ENCODE measurements at places on chromosomes 6 and 20.

GRCh38 chr20:16229813-16230212, 343.4 kb downstream of the KIF16B start:
- no peak for DNase-seq

DNA sequence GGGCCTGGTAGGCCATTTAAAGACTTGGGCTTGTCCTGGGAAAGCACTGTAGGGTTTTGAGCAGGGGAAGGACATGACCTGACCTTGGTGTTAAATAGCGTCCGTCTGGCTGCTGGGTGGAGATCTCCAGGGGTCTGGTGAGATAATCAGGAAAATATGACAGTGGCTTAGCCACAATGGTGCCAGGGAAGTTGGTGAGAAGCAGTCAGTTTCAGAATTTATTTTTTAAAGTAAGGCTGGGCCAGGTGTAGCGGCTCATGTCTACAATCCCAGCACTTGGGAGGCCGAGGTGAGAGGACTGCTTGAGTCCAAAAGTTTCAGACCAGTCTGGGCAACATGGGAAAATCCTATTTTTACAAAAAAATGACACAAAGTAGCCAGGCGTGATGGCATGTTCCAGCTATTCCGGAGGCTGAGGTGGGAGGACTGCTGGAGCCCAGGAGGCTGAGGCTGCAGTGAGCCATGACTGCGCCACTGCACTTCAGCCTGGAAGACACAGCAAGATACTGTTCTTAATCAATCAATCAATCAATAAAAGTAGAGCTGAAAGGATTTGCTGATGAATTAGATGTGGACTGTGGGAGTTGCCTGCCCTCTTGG, 41.4 kb downstream of the BCL2L1 start:
- no peak for DNase-seq

DNA sequence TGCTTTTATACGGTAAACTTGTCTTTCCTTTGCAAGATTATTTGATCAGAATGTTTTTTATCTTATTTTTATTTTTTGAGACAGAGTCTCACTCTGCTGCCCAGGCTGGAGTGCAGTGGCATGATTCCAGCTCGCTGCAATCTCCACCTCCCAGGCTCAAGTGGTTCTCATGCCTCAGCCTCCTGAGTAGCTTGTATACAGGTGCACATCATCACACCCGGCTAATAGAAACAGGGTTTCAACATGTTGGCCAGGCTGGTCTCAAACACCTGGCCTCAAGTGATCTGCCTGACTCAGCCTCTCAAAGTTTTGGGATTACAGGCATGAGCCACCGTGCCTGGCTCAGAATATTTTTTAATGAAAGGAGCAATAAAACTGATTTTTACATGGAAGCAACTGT, 8.9 kb upstream of the LPIN3 start:
- DNase-seq: no peak

DNA sequence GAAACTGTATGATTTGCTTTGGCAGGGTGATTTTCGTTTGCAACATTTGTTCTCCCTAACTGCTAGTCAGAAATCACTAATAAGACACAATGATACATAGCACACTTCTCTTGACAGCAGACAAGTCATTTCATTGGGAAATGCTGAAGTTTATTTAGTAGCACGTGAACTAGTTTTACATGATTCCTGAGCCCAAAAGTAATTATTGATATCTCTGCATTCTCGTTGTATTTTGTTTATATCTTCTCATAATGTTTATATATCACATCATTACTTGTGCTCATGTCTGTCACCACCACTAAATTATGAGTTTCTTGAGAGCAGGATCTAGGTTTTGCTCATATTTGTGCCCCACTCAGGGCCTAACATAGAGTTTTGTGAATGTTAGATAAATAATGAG, 151.7 kb downstream of the KIF6 start:
- DNase-seq: no peak

- DNase-seq: no peak
These were observed 20.3 kb upstream of the ZFAND3 start for GRCh38 chr6:37799263-37799644.
